ENCODE measurements at places on chromosomes 11 and 22.

DNA sequence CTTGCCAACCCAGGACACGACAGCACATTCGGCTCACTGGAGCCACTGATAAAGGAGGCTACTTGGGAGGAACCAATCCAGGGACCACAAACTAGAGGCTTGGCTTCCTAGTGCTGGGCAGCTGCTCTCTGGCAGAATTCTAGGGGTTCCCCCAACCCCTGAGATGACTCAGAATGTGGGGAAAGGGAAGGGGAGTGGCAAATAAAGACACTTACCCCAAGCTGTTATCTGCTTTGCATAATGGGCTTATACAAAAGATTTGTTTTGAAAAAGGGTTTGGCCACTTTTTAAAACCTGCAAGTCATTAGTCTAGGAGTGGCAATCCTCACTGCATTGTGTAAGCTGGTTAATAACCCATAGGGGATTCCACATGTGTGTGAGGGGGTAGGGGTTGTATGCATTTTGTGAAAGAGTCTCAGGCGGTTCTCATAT, 64.1 kb upstream of the LMO1 start:
- no peak for DNase-seq

GRCh38 chr11:4060182-4060923, 34.2 kb upstream of the RRM1 start:
- no peak for DNase-seq

- no peak for DNase-seq
These were observed 15.0 kb upstream of the RTN4R start for GRCh38 chr22:20282901-20283673.

- DNase-seq: no peak
These were observed 90.7 kb downstream of the FAM76B start for GRCh38 chr11:95698676-95699557.

DNA sequence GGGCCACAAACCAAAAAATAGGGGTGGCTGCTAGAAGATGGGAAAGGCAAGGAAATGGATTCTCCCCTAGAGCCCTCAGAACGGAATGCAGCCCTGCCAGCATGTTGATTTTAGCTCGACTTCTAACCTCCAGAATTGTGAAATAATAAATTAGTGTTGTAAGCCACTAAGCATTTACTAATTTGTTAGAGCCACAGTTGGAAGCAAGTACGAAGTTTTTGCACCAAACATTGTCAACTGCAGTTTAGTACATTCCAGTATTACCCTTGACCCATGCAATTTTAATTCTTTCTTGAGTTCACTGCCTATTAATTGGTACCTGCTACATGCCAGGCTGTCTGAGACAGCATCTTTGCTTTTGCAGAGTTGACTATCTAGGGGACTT, 32.2 kb downstream of the PARVA start:
- DNase-seq: no peak

DNA sequence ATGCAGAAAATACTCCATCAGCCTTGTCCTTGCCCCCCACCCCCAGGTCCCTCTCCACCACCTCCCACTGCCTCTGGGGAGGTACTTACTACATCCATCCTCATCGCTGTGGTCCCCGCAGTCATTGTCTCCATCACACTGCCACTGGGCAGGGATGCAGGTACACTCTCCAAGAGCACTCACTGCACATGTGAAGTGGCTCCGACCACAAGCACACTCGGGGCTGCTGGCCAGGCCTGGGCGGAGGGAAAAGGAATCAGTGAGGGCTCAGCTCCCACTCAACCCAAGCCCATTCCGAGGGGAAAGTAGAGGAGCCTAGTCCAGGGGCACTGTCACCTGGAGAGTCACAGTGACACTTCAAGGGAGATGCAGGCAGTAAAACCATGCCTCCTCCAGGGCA, 15.7 kb downstream of the LRP4 start:
- DNase-seq: no peak

- no peak for DNase-seq
These were observed 5.6 kb downstream of the CCDC82 start for GRCh38 chr11:96384156-96384555.

DNA sequence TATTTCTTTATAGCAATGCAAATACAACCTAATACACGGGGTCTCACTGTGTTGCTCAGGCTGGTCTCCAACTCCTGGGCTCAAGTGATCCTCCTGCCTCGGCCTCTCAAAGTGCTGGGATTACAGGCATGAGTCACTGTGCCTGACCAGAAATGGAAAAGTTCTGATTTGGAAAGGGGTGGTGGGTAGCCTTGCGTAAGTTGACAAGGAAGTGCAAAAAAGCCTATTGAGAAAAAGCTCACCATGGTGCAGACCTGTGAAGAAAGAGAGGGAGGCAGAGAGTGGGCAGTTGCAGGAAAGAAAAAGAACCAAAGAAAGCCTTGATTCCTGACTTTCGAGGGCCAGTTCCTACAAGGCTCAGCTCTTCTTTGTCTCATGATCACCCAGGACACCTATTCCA, 27.1 kb downstream of the AGBL2 start:
- DNase-seq: no peak

GRCh38 chr11:14973621-14974514, 1.7 kb upstream of the CALCA start:
- no peak for DNase-seq

DNA sequence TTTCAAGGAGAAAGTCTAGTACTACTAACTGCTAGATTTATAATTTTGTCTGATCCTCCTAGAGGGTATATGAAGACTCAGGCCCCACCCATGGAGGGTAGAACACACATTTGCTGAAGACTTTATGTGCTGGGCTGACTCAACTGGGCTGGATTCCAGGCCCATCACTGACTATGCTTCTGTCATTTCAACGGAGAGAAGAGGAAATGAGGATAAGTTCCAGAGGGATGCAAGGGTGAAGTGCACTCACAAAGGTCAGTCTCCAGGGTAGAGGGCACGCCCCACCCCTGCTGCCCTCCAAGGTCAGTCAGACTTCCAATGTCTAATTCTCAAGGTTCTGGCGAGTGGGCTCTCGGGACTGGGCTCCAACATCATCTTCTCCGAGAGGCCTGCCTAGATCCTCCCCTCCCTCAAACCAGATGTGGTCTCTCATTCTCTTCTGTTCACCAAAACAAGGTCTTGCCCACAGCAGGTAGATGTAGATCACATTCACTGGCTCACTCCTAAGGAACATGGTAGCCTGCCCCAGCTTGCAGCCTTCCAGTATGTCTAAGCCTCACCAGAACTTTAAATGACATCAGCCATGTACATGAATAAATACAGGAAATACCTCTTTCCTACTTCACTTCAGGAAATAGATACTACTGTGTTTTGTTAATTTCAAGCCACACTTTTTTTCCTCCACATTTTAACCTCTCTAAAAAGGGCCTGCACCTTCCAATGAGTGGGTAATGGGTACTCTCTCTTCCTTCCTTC, 7.3 kb upstream of the C11orf86 start:
- DNase-seq: no peak

- DNase-seq: no peak
These were observed 144.7 kb downstream of the TENM4 start for GRCh38 chr11:79296141-79296540.

GRCh38 chr11:78727816-78728215, 153.2 kb upstream of the NARS2 start:
- no peak for DNase-seq

DNA sequence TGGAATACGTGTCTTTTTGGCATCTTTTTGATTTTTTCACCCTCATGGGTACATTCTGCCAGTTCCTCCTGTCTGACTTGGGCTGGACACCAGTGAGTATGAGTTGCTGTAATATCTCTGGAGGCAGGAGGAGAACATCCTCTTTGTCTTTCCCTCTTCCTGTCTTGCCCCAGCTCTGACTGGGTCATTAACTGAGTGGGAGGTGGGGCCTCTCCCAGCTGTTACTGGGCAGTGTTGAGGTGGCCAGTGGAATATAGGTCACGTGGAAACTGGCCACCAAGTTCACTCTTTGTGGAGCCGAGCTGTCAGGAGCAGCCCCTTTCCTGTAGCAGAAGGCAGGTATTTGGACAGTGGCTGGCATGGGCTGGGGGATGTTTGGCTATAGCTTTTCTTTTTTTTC, 2.2 kb downstream of the GLB1L2 start:
- no peak for DNase-seq

DNA sequence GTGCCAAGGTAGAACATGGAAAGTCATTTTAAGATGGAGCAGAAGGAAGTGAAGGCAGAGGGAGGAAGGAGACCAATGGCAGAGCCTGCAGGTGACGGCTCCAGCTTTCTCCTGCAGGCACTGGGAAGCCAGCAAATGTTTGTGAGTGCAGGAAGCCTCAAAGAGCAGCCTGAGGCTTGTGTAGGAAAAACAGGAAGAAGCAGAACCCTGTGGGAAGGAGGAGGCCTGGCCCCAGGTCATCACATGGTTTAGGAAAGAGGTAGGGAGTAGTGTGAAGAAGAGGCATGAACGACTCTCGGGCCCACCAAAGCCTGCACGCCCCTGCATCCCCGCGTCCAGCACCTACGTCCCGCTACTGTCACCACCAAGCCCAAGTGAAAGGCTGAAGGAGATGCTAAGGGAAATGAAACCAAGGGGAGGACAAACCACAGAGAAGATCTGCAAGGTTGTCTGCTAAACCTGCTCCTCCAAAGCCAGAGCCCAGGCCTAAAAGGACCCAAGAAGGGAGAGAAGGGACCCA, 151.5 kb downstream of the CHST1 start:
- DNase-seq: no peak

DNA sequence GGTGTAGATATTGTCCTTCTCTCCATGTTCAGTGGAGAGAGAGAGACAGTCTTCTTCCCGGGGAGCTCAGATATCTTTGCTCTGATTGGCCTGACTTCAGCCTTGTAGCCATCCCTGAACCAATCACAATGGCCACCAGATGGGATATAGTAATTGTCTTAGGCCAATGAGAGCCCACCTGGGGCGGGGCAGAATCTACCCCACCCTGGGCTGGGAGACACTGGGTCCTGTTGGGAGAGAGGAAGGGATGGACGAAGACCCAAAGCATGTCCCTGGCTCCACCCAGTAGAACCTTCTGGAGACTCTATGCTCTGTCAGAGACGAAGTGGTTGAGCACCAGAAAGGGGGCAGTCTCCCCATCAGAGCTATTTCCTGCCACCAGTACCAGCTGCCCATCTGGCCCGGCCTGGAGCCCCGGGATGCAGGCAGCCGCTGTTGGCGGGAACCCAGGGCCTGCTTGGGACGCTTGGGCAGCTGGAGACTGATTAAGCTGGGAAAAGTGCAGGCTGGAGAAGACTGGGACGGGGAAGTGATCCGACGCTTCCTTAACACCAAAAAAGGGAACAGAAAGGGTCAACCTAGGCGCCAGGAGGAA, 31.6 kb upstream of the CBX7 start:
- DNase-seq: no peak

DNA sequence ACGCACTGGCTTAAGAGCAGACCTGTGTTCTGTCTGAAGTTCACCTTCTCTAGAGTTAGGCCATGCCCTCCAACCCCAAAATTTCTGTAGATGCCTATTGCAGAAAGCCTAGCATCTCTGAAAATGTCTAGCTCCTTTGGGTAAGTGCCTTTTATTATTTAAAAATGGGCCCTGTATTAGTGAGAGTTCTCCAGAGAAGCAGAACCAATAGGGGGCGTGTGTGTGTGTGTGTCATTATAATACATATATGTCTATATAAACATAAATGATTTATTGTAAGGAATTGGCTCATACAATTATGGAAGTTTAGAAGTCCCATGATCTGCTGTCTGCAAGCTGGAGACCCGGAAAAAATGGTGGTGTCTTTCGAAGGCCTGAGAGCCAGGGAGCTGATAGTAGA, 144.7 kb downstream of the TTC17 start:
- no peak for DNase-seq

- DNase-seq: no peak
These were observed 217.4 kb downstream of the BARX2 start for GRCh38 chr11:129593098-129593497.

DNA sequence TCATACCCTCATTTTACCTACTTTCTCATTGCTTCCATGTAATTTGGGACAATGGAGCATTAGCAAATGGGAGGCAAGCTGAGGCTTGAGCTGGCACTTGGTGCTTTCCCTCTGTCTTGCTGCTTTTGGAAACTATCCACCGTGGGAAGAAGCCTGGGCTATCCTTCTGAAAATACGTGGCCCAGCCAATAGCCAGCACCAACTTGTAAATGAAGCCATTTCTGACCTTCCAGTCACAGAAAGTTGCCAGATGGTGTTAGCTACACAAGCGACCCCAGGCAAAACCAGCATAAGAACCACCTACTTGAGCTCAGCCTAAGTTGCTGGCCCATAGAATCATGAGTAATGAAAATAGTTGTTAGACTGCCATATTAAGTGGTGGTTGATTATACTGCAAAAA, 18.5 kb upstream of the SPON1 start:
- no peak for DNase-seq

DNA sequence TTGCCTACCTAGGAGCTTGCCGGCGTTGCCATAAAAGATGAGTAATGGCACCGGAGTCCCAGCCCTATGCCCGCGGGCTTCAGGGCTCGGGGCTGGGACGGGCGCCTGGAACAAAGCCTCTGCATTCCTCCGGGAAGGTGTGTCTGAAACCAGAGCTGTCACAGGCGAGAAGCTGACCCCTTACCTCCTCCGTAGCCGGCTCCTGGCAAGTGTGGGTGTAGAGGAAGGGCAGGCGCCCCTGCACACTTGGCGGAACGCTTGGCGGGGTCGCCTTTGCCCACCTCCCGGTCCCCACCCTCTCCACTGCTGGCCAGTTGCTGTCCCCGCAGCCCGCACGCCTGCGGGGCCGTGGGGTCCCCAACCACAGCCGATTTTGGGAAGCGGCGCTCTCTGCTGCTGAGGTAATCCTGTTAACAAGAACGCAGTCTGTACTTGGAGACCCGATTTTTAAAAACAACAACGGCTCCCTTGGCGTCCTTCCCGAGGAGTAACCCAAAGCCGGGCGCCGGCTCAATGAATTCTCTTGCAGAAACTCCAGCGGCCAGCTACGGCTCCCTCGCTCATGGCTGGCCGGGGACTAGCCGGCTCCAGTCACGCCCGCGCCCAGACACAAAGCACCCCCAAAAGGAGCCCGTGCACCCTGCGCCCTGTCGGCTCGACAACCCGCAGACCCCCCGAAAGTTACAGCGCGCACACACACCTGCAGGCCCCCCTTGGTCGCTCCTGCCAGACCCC, 89.2 kb downstream of the PLEKHA7 start:
- no peak for DNase-seq

- no peak for DNase-seq
These were observed 251.8 kb downstream of the TENM4 start for GRCh38 chr11:79189055-79189454.

DNA sequence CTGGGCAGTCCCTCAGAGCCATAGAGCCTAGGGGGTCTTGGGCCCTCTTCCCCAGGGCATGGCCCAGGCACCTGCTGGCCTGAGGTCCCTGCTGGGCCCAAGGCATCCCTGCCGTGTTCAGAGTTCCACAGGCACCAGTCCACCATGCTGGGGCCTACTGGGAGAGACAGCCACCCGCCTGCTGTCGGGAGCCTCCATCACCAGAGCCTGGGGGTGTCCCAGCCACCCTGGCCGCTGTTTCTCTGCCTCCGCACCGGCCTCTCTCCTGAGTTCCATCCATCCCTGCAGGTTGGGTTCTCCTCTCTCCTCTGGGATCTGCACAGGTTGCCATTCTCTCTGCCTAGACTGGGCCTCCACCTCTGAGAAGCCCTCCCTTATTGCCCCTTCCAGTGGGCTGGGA, 68.6 kb downstream of the KCNQ1 start:
- DNase-seq: no peak

- no peak for DNase-seq
These were observed 53.1 kb upstream of the NAV2 start for GRCh38 chr11:19659529-19659928.
